Germinal center (tissue), 1 donor: ENCODE measurements at places on chromosomes 5 and 9.

GRCh38 chr9:124133727-124134126, 122.2 kb downstream of the LHX2 start:
- no peak for DNase-seq

DNA sequence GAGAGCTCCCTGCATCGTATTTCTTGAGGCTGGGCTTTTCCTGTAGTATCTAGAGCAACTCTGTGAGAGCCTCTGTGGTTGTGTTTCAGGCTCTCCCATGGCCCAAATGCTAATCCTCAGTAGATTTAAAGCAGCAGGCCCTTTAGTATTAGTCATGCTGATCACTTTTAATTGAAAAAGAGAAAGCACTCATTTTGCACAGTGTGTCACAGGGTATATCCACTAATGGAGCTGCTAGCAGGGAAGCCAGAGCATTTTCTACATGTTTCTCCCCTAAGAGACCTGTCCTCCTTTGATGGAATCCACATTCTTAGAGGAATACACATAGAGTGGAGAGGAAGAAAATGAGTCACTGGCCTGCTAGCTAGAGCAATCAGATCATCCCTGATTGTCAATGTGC, 348.5 kb downstream of the TMEM232 start:
- no peak for DNase-seq

- DNase-seq, result no peak
Measured at GRCh38 chr9:123999661-124000060, 11.9 kb upstream of the LHX2 start.

DNA sequence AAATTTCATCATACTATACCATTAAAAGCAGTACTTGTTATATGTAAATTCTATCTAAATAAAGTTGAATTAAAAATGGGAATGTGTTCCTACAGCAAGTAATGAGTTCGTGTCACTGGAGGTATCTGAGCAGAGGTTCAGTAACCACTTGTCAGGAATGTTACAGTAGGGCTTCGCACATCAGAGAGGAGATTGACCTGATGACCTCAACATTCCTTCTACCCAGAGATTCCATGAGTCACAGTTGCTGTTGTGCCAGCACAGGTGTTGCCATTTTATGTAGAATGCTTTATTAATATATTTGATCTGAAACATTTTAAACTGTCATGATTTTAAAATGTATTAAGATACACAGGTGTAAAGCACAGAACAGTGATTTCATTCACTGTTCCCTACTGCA, 60.3 kb downstream of the STX17 start:
- DNase-seq, result no peak

DNA sequence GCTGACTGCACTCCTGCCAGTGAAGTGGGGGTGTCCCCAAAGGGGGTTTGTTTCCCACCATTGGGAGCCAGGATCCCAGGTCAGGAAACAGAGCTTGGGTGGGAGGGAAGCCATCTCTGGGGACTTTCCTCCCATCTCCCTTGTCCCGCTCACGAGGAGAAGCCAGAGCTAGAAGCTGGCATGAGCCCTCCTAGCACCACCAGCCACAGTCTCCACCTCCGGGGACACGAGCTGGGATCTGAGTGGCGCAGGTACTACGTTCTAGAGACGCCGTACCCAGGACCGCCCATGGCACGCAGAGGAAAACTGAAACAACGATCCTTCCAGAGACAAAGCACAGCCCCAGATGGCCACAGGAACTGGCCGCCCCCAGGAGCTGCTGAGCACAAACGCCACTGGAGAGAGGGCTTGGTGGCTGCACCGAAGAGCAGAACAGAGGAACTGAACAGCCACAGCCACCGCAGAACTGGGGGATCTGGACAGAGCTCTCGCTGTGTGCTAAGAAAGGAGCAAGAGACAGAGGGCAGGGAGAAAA, 29.8 kb downstream of the ADAMTS2 start:
- DNase-seq, result no peak
